ENCODE measurements at places on chromosomes 13 and 19. TPM values are rescaled to one million over a fixed set of nuclear protein-coding genes. Genes with fewer than 3 reads are reported as not detected.

The REEP6 gene
- polyA plus RNA-seq, result 0.82 TPM

The GZMM gene
- polyA plus RNA-seq, result not detected

The CYP4F8 gene
- polyA plus RNA-seq, result not detected

The TMPRSS9 gene
- polyA plus RNA-seq, result not detected

GRCh38 chr13:38630780-38631179 is 56.1 kb upstream of the FREM2 start:
- H3K4me1 ChIP-seq, result no peaks in the 10 kb centered on the region
- no peak overlapping the region for H3K27ac ChIP-seq
- H3K4me3 ChIP-seq, result no peak overlapping the region
- H3K27me3 ChIP-seq, result peaks cover 5% of the 10 kb centered on the region
- no peak for DNase-seq

GRCh38 chr13:75830842-75831241 is 194.7 kb downstream of the LMO7 start:
- H3K4me1 ChIP-seq, result no peaks in the 10 kb centered on the region
- H3K27me3 ChIP-seq, result no peaks in the 10 kb centered on the region
- H3K27ac ChIP-seq, result no peak overlapping the region
- H3K36me3 ChIP-seq, result peaks cover 26% of the 10 kb centered on the region
- no peak for DNase-seq

GRCh38 chr19:55598719-55599467 is 424 bp downstream of the FIZ1 start:
- H3K4me3 ChIP-seq, result peak overlapping the region; percentile 94
- H3K27ac ChIP-seq, result peak overlapping the region; percentile 99
- peaks cover 22% of the 10 kb centered on the region for H3K36me3 ChIP-seq

- no peaks in the 10 kb centered on the region for H3K36me3 ChIP-seq
- DNase-seq, result no peak
- peaks cover 35% of the 10 kb centered on the region for H3K27me3 ChIP-seq
- H3K4me3 ChIP-seq, result no peak overlapping the region
Observed at GRCh38 chr19:34555447-34555846, 73.9 kb downstream of the WTIP start.

GRCh38 chr13:40470660-40471059 is 195.8 kb downstream of the FOXO1 start:
- H3K27me3 ChIP-seq, result no peaks in the 10 kb centered on the region
- no peak for DNase-seq
- no peak overlapping the region for H3K4me3 ChIP-seq

- no peaks in the 10 kb centered on the region for H3K4me1 ChIP-seq
- H3K27me3 ChIP-seq, result no peaks in the 10 kb centered on the region
- no peak for DNase-seq
- H3K36me3 ChIP-seq, result no peaks in the 10 kb centered on the region
- H3K4me3 ChIP-seq, result no peak overlapping the region
- no peak overlapping the region for H3K27ac ChIP-seq
Observed at GRCh38 chr13:76048131-76048530, 412.0 kb downstream of the LMO7 start.

- no peak for DNase-seq
- H3K4me1 ChIP-seq, result peaks cover 87% of the 10 kb centered on the region
- peak overlapping the region; percentile 10 for H3K4me3 ChIP-seq
- peaks cover 19% of the 10 kb centered on the region for H3K36me3 ChIP-seq
Observed at GRCh38 chr13:27130979-27131623, 40.5 kb downstream of the USP12 start.

- peaks cover 11% of the 10 kb centered on the region for H3K27me3 ChIP-seq
- DNase-seq, result no peak
- no peak overlapping the region for H3K27ac ChIP-seq
- no peaks in the 10 kb centered on the region for H3K4me1 ChIP-seq
Observed at GRCh38 chr13:36288794-36289391, 8.7 kb downstream of the CCDC169 start.

GRCh38 chr19:42246922-42247639 is 4.7 kb upstream of the GSK3A start:
- no peaks in the 10 kb centered on the region for H3K36me3 ChIP-seq
- H3K4me3 ChIP-seq, result no peak overlapping the region
- DNase-seq, result no peak
- H3K27ac ChIP-seq, result peak overlapping the region; percentile 33
- peaks cover 40% of the 10 kb centered on the region for H3K4me1 ChIP-seq

Data from naive B cell (primary cell).